NCI-H2107 (cell line): ENCODE measurements at places on chromosomes 5 and 9.

DNA sequence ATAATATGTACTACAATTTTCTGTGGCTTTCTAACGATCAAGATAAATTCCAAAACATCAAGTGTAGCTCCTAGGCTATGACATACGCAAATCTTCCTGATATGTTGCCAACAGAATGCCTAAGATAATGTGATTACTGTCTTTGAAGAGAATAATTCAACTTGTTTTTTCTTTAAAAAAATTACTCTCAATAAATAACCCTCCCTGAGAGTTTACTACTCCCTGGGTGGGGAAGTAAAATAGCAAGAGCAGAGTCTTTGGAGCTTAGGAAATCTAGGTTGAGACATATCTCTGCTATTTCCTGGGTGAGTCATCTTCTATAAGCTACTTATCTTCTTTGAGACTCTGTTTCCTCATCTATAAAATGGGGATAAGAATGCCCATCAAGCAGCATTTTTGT is 201.2 kb downstream of the ACTL7B start:
- no peak for DNase-seq

- no peak for DNase-seq
Measured at GRCh38 chr9:110101531-110102161, 106.3 kb downstream of the C9orf152 start.

- DNase-seq = no peak
Measured at GRCh38 chr9:136194540-136194939, 10.4 kb downstream of the LHX3 start.

DNA sequence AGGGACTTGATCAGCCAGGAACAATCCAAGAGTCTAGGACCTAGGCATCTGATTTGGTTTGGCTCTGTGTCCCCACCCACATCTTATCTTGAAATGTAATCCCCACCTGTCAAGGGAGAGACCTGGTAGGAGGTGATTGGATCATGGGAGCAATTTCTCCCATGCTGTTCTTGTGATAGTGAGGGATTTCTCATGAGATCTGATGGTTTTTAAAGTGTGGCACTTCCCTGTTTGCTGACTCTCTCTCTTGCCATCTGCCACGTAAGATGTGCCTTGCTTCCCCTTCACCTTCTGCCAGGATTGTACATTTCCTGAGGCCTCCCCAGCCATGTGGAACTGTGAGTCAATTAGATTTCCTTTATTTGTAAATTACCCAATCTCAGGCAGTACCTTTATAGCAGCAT is 201.7 kb upstream of the ACTBL2 start:
- no peak for DNase-seq

DNA sequence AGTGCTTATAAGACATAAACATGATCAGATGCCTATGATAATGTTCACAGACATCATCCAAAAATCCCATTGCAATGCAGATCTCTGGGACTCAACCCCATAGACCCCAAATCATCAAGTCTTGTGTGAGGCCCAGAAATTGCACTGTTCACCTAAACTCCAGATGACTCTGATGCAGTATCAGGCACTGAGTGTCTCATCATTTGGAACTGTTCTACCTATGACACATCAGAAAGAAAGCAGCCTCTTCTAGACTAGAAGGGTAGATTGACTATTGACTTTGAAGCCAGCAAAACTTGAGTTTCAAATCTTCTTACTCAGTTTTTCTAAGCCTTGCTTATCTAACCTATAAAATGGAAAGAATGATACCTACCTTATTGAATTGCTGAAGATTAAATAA is 58.7 kb upstream of the PAPPA start:
- no peak for DNase-seq

DNA sequence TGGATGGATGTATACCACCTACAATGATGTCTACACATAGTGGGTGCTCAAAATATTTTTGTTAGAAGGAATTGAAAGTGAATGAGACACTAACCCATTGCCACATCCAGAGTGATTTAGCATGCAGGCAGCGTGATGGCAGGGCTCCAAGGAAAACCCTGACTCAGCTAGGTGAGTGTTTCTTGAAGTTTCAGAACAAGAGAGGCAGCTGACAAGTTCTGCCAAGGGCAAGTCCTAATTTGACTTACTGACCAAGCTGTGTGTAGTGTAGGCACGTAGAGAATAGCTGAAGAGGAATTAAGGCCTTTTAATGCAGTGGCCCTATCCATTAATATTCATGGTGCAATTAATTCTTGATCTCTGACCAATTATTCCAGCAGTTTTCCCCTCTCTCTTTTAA is 107.8 kb upstream of the ATP10B start:
- no peak for DNase-seq

- DNase-seq = peak; percentile 7
Measured at GRCh38 chr5:107805824-107806223, 135.1 kb upstream of the EFNA5 start.

- no peak for DNase-seq
Measured at GRCh38 chr9:6229619-6230018, 14.0 kb downstream of the IL33 start.

- no peak for DNase-seq
Measured at GRCh38 chr5:53479045-53479589, 1.3 kb upstream of the FST start.

DNA sequence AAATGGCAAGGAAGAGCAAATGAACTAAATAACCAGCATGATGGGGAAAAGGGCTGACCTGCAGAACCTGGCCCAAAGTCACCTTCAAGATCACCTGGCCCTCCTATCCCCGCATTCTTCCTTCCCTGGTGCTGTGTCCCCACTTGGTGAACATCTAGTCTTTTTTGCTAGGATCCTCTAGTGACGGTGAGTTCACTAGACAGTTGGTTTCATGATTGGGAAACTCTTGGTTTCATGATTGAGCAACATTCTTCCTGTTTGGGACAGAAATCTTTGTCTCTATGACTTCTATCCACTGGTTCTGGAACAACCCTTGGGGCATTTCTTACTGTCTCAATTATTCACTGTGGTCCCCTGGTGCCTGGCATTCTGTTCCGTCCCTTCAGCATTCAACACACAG is 50.2 kb upstream of the DAB2IP start:
- DNase-seq = no peak

DNA sequence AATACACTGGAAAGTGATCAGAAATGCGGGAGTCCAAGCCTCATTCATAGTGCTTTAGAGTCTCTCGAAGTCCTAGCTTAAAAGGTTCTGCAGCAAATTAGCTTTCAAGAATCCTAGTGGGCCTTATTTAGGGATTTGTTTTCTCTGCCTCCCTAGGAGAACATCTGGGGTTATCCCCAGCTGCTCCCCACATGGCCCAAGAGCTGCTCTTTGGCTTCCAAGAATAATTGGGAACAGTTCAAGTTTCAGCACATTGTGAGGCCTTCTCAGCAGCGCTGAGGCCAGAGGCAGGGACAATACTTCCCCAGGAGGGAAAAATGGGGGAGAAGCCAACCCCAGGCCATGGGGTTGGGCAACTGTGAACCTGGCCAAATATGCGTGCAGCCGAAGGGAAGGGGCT is 108.7 kb downstream of the LIFR start:
- DNase-seq = no peak

- DNase-seq = no peak
Measured at GRCh38 chr5:5304361-5305020, 118.0 kb upstream of the ICE1 start.

- DNase-seq = no peak
Measured at GRCh38 chr9:115254287-115255180, 136.6 kb upstream of the TNC start.

DNA sequence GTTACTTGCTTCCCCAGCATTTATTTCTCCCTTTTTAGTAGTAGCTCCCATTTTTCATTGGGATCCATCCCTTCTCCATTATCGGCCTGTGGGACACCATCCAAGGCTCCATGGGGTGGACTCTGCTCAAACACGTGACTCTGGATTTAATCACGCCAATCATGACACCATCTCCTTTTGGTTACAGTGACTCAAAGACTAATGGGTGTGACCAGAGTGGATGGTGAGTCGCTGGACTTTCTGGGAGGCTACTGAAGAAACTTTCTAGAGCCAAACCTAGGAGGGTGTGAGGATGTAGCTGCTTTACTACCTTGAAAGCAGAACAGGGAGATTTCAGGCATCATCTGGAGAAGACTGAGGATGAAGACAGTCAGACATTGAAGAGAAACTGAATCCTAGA is 93.1 kb downstream of the PJA2 start:
- DNase-seq = no peak

DNA sequence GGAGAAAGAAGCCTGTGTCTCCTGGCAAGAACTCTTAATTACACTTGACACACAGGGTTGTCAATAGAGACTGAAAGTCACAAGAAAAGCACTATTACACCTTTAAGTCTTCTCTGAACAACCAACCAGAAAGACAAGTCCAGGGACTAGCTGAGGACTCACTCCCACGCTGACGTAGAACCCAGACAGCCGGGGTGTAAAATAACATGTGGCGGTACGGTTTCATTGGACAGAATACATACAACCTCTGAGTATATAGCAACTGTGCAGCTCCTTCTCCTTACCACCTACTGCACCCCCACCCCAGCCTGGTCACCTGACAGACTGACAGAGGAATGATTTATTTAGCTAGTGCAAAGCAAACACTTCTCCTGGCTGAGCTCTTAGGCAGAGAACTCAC is 103.4 kb upstream of the RASEF start:
- no peak for DNase-seq

DNA sequence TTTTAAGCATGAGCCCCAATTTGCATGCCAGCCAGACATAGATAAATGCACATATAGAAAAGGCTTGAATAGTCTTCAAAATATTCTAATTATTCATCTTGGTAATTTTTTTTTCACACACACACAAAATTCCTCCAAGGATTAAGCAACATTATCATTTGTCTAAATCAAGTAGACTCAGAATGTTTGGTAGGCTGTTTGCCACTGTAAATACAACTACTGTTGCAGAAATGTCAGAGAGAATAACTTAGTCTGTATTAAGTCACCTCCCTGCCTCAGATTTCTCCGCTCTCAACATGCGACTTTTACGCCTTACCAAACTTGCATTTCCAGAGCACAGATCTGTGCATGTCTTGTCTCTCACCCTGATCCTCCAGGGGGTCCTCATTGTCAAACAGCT is 265.6 kb upstream of the C9orf72 start:
- DNase-seq = no peak

- no peak for DNase-seq
Measured at GRCh38 chr5:111173476-111173875, 50.7 kb upstream of the CAMK4 start.

- DNase-seq = no peak
Measured at GRCh38 chr9:73152953-73153352, 1.3 kb downstream of the ANXA1 start.

DNA sequence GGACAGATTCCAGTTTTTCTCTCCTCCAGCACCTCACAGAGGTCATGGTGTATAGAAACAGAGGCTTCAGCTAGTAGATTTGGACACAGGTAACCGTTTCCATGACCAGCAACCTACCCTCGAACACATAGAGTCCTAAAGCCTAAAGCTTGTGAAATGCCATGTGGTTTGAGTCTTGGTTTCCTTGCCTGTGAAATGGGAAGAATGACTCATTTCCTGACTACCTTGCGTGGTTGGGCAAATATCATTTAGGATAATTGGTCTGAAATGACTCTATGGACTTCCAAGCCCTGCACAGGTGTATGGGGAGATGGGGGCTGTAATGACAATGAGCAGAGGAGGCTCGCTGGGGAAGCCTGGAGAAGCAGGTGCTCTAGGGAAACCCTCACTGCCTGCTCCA is 134.6 kb downstream of the TTLL11 start:
- no peak for DNase-seq

DNA sequence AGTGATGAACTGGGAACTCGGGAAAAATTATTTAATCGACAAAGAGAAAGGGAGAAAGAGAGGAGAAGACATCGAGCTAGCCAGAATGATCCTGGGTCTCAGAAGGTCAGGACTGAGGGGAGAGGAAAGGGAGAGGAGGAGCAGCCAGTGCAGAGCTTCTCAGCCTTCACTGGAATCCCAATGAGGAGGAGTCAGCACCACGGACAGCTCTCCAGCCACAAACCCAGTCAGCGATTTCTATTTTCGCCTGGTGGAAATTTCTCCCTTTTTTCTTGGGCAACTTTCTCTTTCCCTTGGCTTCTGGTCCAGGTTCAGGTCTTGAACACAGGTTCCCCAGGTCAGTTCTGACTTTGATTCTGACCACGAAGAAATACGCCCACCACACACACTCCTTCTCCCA is 1.6 kb upstream of the BRINP1 start:
- DNase-seq = no peak

DNA sequence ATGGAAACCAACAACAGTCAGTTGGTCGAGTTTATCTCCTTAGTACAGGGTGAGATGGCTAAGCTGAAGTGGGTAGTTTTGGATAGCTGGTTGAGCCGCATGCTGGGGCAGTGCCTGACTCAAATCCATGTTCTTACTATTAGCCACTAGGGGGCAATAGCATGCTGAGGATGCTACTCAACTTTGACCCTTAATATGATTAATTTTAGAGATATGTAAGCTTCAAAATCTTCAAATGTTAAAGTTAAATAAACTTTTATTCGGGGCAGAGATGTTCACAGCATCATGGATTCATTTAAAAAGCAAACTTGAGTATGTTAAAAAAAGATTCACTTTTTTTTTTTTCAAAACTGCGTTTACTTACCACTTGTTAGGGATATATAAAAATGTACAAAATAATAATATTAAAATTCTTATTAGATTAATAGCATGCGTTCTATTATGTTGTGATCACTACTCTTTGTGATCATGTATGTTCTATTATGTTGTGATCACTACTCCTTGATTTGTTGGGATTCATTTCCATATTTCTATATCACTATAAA is 57.0 kb downstream of the C9orf153 start:
- DNase-seq = no peak

DNA sequence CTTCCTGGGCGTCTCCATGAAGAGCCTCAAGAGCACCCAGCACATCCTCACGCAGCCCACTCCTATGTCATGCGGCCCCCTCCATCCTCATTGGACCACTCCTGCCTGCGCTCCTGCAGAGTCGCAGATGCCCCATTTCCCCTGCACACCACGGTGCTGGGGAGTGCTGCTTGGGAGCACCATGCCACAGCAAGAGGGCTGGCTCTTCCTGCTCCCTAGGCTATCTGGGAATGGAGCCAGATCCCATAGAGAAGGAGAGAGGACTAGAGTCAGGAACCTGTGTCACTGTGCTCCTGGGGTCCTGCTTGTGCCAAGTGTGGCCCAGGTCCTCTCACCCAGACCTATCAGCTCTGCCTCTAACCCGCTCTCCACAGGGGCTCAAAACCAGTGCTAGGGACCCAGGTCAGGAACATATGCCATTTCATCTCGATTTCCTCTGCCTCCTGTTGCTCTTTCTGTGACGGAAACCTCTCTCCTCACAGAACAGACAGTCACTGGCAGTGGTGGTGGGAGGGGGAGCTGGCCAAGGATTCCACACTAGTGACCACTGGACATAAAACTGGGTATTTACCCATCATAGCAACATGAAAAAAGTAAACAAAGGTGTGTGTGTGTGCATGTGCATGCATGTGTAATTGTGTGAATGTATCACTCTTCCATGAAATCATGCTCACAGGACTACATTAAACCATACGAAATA is 178.4 kb downstream of the TTLL11 start:
- no peak for DNase-seq

GRCh38 chr9:34456151-34456550 is 2.2 kb downstream of the FAM219A start:
- DNase-seq = no peak
